MG63 (cell line): ENCODE measurements at places on chromosomes 6 and 20. TPM values are rescaled to one million over a fixed set of nuclear protein-coding genes. Genes with fewer than 3 reads are reported as not detected.

Gene EYS
- total RNA-seq = not detected in 2 replicates

DNA sequence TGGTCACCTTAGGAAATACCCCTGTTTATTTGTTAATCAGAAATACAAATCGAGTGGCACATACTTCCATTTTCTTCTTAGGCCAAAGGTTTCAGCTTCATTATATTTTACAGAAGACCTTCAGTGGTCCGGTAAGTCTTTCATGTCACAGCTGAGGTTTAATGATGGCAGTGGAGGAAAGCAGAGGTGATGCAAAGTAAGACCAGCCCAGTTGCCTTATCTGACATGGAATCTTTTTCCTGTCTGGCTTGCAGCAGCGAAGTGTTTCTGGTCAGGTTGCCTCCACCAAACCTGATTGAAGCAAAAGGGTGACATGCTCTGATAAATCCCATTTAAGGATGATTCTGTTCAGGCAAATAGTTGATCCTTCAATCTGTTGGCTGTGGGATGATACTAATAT, 100.0 kb downstream of the PRDM1 start:
- DNase-seq = no peak

Gene OTOR
- not detected in 2 replicates for total RNA-seq

- DNase-seq = peak; percentile 64
Observed at GRCh38 chr6:132400883-132401617, at the start of gene MOXD1. Gene MOXD1 (minus strand): TSS chr6:132401475. CDS start chr6:132401426, 49 bp downstream.

- no peak for DNase-seq
Observed at GRCh38 chr6:134750669-134751068, 199.2 kb downstream of the ALDH8A1 start.

Gene DSP
- 0.10 and 0.64 TPM in 2 replicates for total RNA-seq

Gene EXOC2
- total RNA-seq = 16.9 and 19.7 TPM in 2 replicates

- DNase-seq = peak; percentile 26
Observed at GRCh38 chr20:6636209-6637159, 131.0 kb upstream of the BMP2 start.

DNA sequence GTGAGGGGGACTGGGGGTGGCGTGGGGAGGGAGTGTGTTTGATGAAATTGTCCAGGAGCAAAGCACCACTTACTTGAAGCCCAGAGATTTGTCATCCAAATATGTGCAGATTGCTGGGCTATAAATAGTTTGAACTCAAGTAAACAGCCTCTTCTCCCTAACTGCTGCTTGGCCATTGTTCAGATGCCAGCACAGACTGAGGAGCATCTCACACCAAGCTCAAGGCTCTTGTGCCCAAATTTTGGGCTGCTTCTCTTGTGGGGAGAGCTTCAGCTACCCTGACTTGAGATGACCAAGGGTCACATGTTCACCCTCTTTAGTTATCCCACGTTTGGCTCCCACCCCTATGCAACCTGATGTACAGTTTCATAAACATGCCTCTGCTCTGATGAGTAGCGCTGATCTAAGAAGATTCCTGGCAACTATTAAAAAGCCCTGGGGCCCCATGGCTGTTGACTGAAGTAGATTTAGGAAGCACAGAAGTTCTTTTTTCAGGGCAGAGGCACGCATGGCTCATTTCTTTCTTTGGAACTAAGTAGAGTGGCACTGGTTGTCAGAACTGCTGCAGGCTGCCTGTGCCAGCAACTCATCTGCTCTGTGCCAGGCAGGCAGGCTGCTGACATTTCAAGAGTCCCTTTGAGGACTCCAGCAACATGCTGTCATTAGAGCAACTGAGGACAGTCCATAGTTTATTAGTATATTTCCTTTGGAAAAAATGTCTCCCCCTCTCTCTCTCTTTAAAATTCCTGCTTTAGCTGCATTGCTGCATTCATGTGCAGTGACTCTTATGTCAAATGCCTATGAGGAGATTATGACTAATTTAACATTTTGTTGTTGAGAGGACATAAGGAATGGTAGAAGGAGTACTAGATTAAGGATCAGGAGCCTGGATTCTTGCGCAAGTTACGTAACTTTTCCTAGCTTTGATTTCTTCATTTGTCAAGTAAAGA, 9.6 kb upstream of the PKIG start:
- DNase-seq = peak; percentile 90

DNA sequence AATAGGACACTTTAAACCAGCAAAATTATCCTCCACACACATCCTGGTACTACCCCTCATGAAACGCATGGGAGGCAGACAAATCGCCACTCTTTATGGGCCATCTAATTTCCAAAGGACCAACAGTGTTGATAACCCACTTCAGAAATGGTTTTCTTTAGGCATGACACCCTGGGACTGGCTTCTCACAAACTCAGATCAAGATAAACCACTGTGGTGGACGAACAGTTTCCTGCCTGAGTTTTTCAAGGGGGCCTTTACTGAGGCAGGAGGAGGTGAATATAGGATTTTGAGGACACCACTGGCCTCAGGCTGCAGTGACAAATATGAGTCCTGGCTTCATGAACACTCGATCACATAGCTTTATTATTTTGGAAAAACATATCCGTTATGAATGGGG, 26.0 kb downstream of the TRAM2 start:
- no peak for DNase-seq
